Nephron progenitor cell (in vitro differentiated cells): ENCODE measurements at places on chromosomes 1 and 21.

DNA sequence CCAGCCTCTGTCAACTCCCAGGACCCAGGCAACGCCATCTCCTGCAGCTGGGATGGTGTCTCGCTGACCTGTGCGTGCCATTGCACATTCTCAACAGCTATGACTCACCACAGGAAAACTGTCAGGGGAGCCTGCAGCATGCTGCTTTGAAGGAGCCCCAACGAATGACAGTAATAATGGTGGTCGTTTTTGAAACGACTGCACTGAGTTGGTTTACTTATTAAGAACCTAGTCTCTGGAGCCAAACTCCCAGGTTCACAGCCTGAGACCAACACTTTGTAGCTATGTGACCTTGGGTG, 21.6 kb downstream of the TCEA3 start:
- H3K4me3 ChIP-seq, result no peak overlapping the region
- no peak for DNase-seq
- no peak overlapping the region for H3K27ac ChIP-seq
- H3K27me3 ChIP-seq, result peaks cover 2% of the 10 kb centered on the region
- no peaks in the 10 kb centered on the region for H3K36me3 ChIP-seq

DNA sequence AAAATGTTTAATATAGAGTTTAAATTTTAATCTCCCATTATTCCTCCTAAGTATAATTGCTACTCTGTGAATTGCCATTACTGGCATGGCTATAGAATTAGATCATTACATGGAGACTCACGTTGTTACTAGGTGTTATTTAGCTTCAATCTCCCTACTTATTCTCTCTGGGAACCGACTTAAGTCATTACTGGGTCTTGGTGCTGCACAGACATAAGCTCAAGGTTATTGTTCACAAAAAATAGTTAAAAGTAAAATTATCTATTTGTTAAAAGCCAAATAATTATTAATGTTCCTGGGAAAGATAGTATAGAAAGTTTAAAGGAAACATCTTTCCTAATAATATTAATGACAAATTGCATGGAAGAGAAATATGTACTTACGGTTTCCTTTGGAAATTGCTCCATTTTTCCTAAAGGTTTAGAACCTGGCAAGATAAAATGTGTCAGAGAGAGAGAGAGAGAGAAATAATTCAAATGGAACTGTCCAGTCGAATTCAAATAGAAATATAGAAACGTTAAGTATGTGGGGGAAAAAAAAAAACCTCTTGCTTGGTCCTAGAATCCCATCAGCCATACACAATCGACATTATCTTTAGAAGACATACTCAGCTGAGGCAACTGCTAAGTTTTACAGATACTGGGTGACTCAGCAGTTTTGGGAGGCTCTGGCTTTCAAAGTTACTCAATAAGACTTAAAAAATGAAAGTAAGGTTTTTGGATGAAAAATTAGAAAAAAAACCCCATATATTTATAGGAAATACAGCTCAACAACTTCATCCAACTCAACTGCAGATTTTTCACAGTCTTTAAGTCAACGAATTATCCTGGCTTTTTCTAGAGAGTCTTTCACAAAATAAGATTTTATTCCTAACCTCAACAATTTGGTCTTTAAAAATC, at the start of gene SPTA1:
SPTA1 (minus strand) TSS at position 605 of the 899 bp plus-strand sequence; CDS start at position 407, 198 bp downstream.
- no peaks in the 10 kb centered on the region for H3K36me3 ChIP-seq
- no peak within 1 kb of the TSS for H3K4me3 ChIP-seq
- H3K4me1 ChIP-seq, result no peaks in the 10 kb centered on the region
- no peak for DNase-seq
- peaks cover 8% of the 10 kb centered on the region for H3K27me3 ChIP-seq
- H3K27ac ChIP-seq, result no peak within 1 kb of the TSS

DNA sequence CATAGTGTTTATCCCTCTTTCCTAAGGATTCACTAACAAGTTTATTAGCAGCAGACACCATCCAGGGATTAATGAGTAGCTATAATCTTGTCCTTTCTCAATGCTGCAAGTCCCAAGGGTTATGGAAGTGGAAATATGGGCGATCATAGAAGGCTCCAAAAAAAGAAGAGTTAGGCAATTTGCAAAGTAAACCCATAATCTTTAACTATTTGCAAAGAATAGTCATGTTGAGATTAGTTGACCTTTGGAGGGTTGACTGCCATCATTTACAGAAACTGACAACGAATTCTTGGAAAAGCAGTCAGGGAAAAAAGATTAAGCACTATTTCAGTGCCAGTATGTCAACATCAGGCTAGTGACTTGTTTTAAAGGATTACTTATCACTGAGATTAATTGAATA, 169.9 kb downstream of the KCNT2 start:
- DNase-seq, result no peak
- no peaks in the 10 kb centered on the region for H3K4me1 ChIP-seq
- peak overlapping the region; percentile 43 for H3K27ac ChIP-seq
- H3K36me3 ChIP-seq, result no peaks in the 10 kb centered on the region

GRCh38 chr1:241715956-241716355, 63.9 kb downstream of the WDR64 start:
- no peak overlapping the region for H3K27ac ChIP-seq
- H3K27me3 ChIP-seq, result no peaks in the 10 kb centered on the region
- H3K4me1 ChIP-seq, result peaks cover 16% of the 10 kb centered on the region
- no peaks in the 10 kb centered on the region for H3K36me3 ChIP-seq

- H3K4me1 ChIP-seq, result peaks cover 54% of the 10 kb centered on the region
- H3K36me3 ChIP-seq, result no peaks in the 10 kb centered on the region
These were observed 131.6 kb downstream of the DMRTB1 start for GRCh38 chr1:53590531-53591515.

DNA sequence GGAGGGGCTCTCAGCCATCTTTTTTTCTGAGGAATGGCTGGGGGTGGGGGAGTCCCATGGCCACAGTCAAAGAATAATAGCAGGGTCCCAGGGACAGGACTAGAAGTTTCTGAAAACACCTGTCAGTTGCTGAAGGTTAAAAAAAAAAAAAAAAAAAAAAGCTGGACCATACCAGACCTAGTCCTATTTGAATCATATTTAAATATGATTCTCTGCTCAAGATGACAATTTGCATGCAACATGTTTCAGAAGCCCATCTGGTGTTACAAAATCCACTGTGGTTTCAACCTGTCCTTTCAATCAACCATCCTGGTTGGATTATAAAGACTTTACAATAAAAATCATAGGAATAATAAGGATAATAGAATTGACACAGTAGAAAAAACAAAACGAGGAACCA, 153.7 kb downstream of the TENT5C start:
- H3K4me3 ChIP-seq, result no peak overlapping the region
- H3K27ac ChIP-seq, result no peak overlapping the region
- DNase-seq, result no peak
- peaks cover 11% of the 10 kb centered on the region for H3K4me1 ChIP-seq
- H3K36me3 ChIP-seq, result peaks cover 5% of the 10 kb centered on the region

GRCh38 chr1:56446531-56447098, 132.7 kb downstream of the PLPP3 start:
- H3K4me3 ChIP-seq, result no peak overlapping the region
- H3K4me1 ChIP-seq, result peaks cover 36% of the 10 kb centered on the region
- no peak overlapping the region for H3K27ac ChIP-seq
- H3K27me3 ChIP-seq, result peaks cover 14% of the 10 kb centered on the region
- no peak for DNase-seq
